ENCODE measurements at places on chromosomes 7 and 10.
A peak's percentile ranks its signal among the peaks of the same experiment; 100 is the strongest.

GRCh38 chr10:12769323-12770044 is 232.0 kb downstream of the CCDC3 start:
- no peak for DNase-seq

GRCh38 chr7:127690337-127690736 is 38.3 kb downstream of the SND1 start:
- DNase-seq: no peak

- DNase-seq: no peak
Observed at GRCh38 chr7:30974605-30975255, 11.0 kb downstream of the GHRHR start.

GRCh38 chr7:99141841-99142726 is 1.8 kb downstream of the SMURF1 start:
- peak; percentile 51 for DNase-seq

DNA sequence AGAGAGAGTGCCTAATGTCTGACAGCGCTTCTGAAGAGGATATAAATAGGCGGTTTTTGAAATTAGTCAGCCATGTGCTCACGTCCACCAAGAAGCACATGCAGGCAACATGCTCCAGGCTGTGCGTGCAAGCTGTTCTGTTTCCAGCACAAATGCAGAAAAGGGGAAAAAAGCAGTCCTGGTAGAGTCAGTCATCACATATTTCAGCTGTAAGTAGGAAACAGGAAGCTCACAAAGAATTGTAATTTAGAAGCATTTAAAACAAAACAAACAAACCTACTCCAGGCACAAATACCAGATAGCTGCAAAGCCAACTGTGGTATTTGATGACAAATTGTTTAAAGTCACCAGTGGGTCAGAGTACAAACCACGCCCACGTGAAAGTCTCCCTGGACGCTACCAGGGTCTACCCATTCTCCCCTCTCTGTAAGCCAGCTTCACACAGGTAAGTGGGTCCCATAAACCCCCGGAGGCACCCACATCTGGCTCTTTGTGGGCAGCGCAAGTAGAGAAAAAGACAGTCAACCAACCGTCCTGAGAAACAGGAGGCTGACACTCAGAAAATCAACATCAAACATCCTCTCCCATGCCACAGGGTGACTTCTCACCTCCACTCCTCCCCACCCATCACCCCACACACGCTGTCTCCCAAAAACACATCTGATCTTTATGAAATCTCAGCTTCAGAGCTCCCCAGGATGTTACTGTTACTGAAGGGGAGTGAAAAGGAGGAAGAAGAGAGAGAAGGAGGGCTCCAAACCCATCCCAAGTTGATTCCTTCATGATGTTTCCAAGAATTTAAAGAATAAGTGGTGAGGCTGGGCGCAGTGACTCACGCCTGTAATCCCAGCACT is 186.4 kb downstream of the FAM107B start:
- no peak for DNase-seq

GRCh38 chr10:44769450-44769849 is 141.7 kb upstream of the TMEM72 start:
- DNase-seq: no peak

DNA sequence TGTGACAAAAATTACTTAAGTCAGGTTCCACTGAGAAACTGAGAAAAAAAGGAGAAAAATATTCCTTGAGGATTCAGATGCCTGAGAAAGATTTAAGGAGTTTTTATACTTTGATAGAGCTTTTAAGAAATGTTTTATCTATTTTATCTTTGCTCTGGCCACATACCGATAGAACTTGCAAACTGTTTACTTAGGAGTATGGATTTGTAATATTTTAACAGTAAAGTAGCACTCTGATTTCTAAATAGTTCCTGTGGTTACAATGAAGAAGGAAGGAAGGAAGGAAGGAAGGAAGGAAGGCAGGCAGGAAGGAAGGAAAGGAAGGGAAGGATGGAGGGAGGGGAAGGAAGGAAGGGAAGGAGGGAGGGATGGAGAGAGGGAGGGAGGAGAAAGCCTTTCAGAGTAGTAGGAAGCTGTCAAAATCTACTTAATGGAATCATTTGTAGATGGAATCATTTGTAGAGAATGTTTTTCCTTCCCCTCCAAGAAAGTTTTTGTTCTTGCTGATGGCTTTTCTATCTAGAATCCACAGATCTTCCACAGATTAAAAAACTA is 489.0 kb upstream of the ANKRD30A start:
- no peak for DNase-seq

DNA sequence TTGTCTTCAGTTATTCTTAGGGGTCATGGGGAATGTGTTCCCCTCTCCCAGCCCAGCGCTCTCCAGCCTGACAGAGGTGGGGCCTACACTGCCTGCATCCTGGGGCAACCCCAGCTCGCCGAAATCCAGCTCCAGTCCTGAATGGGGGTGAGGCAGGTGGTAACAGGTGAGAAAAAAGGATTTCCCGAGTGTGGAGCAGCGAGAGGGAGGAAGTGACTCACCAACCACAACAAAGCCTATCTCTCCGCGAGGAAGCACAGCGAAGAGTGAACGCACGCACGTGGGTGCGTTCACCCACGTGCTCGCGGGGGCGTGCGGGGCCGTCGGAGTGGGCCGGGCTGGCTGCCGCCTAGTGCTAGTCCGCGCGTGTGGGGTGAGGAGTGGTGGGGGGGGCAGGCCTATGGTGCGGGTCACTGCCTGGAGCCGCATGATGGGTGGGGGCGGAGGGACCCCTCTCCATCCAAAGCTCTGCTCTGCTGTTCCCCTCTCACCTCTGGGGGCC is 855 bp upstream of the PALD1 start:
- DNase-seq: peak; percentile 72

DNA sequence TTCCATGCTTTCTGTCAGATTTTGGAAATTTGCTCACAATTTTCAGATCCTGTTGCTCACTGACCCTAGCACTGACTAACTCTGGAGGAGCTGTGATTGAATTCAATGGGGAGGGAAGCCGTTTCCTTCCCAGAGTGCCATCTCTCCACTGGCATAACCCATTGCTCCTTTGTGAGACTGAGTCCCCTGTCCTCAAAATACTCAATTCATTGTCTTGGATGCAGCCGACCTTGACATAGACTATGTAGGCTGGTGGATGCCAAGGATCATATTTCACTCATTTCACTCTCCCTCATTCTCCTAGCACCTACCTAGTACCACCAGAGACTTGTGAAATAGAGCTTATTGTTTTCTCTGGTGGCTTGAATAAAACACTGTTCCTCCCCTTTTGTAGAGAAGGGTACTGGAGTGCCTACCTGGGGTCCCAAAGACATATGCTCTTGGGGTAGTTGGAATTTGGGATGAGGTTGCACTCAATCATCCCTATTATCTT is 511.3 kb upstream of the ZMIZ1 start:
- DNase-seq: no peak

GRCh38 chr7:929311-929711 is 25.2 kb downstream of the ADAP1 start:
- no peak for DNase-seq

GRCh38 chr7:35036361-35037171 is 719 bp downstream of the DPY19L1 start:
- DNase-seq: peak; percentile 42

DNA sequence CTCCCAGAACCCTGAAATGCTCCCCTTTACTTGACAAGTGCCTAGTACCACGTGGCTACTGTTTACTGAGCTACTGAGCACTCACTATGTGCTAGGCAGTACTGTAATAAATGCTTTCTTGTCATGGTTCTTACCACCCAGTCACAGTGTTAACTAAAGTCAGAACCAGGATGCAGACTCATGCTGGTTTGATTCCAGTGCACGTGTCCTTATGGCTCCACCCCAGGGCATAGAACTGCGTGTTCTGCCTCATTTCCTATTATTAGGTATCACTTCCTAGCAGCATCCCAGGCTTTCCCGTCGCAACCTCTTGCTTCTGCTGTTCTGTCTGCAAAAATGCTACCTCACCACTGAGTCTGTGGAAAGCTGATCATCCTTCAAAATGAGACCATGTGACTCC is 71.7 kb upstream of the DOCK1 start:
- no peak for DNase-seq

GRCh38 chr7:47292832-47293309 is 289.0 kb downstream of the TNS3 start:
- DNase-seq: no peak

- no peak for DNase-seq
Observed at GRCh38 chr7:44767134-44767911, 18.7 kb downstream of the ZMIZ2 start.

DNA sequence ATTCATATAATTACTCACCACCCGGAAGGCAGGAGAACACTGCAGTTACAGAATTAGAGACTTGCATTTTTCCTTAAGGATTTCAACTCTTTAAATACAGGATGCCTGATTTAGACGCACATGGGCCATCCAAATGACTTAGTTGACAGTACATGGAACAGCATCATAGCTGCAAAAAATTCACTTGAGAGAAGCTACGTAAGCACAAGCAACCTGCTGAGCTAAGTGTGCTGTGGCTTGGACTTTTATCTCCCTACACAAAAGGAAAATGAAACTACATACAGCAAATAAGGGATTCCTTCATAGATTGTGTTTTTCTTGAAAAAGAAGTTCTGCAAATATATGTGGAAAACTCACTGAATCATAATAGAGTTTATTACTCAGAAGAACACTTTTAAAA is 152.6 kb downstream of the POU6F2 start:
- DNase-seq: no peak

- no peak for DNase-seq
Observed at GRCh38 chr7:99631295-99632109, 14.8 kb downstream of the ZSCAN25 start.

DNA sequence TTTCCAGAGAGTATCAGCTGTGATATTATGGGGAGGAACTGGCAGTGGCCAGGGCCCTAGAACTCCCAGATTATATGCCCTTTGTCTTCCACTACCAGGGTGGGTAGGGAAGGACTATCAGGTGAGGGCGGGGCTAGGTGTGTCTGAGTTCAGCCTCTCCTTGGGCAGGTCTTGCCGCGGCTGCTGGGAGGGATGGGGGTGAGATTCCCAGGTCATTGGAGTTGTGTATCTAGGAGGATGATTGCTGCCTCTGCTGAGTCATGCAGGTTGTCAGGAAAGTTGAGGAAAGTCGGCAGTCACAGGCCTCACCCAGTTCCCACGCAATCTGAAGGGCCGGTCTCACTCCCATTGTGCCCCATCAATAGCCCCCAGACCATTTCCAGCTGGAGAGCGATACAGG is 185.2 kb downstream of the DKK1 start:
- no peak for DNase-seq

DNA sequence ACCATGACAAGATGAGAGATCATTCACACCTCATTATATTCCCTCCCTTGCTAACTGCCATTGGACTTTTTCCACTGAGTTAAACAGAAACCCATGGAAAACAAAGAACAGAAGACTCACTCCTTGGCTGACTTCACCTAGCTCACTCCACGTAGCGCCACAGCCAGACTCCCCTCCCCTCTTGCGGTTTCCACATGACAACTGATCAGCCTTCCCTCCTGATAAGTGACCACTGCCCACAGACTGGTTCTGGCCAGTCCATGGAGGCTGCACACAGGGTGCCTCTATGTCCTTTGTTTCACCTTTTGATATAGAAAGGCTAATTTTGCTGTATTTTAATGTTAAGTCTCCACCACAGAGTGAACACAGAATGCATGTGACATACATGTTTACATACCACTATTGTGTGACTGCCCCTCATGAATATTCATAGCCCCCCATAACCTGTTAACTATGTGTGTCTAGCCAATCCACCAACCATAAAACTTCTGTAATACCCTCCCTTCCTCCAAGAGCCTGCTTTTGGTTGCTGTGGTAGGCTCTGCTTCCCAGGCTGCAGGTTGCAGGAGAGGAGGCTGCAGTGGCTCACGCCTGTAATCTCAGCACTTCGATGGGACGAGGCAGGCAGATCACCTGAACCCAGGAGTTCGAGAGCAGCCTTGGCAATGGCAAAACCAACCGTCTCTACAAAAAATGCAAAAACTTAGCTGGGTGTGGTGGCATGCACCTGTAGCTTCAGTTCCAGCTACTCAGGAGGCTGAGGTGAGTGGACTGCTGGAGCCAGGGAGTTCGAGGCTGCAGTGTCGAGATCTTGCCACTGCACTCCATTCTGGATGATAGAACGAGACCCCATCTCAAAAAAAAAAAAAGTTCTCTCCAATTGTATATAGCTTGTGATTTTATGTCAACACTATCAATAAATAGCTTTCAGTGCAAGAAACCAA is 10.0 kb upstream of the IFIT5 start:
- no peak for DNase-seq

GRCh38 chr10:102835007-102835482 is 2.2 kb downstream of the CYP17A1 start:
- DNase-seq: peak; percentile 73

- DNase-seq: no peak
Observed at GRCh38 chr10:29828956-29829355, 194.2 kb upstream of the SVIL start.

DNA sequence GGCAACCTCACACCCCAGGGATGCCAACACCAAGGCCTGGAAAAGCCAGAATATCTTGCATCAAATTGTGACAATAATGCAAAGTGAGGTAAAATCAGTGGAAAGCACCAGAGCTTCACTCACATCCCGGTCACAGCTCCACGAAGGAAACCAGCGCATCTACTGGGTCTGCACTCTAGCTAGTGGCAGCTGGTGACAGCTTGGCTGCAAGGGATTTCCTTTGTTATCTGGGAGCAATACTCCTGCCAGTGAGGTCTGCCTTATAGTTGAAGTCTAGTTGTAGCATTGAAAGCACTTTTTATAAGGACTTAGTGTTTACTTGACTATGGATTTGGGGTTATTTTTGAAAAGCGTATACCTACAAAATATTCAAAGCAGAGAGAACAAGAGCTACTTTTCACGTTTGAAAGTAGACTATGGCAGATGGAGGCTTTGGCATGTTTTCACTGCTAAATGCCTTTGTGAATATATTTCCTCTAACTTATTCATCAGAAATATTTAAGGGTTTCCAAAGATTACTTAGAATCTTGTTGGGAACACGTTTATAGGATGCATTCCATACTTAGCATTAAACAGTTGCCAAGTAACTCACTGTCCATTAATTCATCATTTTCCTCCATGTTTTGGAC is 26.1 kb downstream of the WDFY4 start:
- no peak for DNase-seq

DNA sequence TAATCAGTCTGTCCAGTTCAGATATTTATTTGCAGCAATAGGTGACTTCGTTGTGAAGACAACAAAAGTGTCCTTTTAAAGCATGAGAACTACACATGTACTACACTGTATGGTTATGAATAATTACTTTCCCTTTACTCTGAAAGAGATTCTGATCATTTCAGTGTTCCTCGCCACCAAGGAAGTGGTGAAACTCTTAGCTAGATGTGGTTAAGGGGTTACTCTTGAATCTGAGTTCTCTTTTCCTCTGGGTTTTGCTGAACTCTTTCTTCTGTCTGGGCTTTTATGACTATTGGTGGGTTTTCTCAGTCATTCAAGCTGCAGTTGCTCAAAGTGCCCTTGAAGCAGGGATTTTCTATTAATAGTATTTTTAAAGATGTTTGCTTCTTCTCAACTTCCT is 127.9 kb upstream of the SEM1 start:
- DNase-seq: no peak

GRCh38 chr7:112255388-112255720 is 48.9 kb downstream of the ZNF277 start:
- DNase-seq: no peak

GRCh38 chr7:149133028-149133710 is 7.0 kb upstream of the ZNF425 start:
- no peak for DNase-seq
